ENCODE measurements at places on chromosomes 3 and 15.

DNA sequence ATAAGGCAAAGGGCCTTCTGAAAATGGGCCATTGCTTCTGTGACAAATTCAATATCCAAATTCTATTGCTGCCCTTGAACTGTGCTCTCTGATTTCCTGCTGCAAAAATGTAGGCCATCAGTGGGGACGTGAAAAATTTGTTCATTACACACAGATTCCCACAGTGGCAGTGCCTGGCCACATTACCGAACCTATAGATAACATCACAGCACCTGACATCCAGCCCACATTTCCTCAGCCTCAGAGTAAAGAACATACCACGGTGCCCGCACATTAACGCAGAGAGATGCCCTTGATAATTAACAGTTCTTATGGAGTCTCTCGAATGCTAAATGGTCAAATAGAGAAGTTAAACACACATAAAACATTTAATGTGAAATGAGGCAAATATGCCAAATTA lies 931.6 kb upstream of the CFAP20DC start:
- DNase-seq, result no peak

DNA sequence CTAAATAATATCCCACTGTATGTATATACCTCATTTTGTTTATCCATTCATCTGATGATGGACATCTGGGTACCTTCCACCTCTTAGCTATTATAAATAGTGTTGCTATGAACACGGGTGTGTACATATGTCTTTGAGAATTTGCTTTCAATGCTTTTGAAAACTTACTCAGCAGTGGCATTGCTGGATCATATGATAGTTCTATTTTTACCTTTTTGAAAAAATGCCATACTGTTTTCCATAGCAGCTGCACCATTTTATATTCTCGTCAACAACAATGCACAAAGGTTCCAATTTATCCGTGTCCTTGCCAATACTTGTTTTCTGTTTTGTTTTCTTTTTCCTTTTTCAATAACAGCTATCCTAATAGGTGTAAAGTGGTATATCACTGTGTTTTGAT lies 77.1 kb downstream of the PEAK1 start:
- no peak for DNase-seq

DNA sequence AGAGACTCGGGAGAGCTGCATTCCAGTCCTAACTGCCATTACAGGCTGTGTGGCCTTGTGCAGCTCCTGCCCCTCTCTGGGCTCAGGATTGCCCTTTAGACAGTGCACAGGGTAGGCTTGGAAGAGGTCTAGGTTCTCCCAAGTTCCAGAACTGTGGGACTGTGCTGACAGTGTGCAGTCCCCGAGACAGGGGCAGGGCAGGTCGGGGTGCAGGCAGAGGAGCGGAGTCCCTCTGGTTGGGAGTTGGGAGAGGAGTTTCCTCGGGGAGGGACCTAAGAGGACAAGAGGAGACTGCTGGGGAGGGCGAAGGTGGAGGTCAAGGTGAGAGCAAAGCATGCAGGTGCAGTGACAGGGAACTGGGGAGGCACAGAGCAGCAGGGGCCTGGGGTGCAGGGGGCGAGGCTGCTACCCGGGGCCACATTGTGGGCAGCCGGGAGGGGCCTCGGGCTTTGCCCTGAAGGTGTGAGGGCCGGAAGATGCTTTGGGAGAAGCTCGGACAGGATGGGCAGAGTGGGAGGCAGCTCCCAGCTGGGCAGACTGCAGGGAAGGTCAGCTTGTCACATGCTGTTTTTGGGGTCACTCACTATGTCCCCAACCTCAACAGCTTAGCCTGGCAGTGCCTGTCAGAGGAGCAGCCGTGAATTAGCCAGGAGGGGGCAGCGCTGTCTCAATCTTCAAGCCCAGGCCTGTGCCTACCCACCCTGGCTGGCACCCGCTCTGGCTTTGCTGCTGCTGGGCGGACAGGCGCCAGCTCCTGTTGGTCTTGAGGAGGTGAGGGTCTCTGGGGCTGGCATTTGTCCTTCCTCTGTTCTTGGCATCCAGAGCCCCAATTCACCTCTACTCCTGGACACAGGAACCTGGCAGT lies 15.4 kb upstream of the CSPG4 start:
- peak; percentile 41 for DNase-seq

DNA sequence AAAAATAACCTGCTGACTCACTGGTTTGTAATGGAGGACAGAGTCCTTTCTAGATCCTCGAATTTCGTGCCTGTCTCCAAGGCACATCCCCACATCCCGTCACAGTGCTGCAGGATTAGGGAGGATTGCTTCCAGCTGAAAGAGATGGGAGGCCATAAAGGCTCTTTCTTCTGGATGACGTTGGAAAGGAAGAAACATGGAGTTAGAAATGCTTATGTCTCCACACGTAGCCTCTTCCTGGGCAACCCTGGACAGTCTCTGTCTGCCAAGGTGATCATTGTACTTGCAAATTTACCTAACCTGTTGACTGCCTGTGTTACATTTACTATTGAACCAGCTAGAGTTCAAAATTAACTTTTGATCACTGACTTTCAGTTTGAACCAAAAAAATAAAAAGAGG lies 27.6 kb upstream of the VILL start:
- DNase-seq, result no peak

GRCh38 chr15:43828061-43828657 lies 1.4 kb downstream of the WDR76 start:
- DNase-seq, result no peak

DNA sequence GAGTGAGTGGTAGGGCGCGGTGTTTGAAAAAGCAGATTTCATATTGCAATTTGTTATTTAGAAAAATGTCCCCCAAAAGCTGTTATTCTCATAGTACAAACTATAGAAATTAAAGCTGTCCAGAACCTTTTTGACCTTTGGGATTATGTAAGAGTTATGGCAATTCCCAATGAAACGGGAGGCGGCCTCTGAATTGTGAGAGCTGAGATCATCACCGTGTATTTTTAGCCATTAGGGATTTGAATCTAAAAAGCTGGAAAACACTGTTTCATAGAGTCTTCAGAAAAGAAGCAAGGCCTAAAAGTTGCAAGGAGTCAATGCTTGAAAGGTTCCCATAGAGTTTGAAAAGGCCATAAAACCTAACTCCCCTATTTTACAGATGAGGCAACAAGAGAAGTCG lies 38.6 kb upstream of the SLC25A26 start:
- no peak for DNase-seq

DNA sequence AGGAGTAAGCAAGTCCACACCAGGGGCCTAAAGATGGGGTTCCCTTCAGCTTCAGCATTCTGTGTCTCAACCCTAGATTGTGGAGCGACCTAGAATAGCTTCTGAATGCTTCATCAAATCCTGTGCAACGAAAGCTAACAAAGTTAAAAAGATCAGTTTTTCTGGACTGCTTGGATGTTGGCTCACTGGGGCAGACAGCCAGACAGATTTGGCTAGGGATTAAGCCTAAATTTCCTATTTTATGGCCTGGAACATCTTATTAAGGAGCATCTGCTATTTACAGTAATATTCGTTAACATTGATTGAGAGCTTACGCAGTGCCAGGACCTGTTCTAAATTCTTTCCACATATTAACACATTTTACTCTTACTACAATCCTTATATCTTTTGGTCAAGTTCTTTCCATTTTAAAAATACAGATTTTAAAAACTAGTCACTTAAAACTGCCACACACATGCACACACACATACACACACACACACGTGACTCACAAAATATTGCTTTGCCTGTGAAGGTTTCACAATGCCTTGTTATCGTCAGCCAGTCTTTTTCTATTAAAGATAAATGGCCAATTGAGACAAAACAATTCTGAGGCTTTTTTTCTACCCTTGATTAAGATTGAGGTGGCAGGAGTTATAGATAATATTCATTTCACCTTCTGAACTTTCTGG lies 173.3 kb upstream of the SNTN start:
- DNase-seq, result no peak

DNA sequence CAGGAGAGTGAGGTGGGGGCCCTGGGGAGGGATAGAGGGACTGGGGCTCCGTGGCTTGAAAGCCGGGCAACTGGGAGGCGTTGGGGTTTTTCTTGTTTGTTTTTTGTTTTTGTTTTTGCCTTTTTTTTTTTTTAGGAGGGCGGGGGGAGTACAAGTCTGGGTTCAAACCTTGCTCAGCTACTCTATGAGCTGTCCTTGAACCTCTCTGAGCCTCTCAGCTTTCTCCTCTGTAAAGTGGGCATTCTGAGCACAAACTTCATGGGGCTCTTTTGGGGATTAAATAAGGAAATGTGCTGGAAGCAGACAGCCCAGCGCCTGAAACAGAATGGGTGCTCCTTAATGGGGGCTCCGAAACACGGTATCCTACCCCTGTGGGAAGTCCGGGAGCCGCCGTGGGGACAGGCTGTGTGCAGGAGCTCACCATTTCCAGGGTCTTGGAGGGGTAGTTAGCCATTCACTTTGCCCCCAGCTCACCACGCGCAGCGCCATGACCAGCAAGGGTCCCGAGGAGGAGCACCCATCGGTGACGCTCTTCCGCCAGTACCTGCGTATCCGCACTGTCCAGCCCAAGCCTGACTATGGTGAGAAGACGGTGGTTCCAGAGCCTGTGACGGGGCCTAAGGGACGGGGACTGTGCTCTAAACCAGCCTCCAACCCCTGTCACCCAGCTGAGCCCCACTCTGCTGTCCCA lies 388 bp downstream of the ACY1 start:
- no peak for DNase-seq

GRCh38 chr3:45414341-45414740 lies 26.0 kb downstream of the LARS2 start:
- no peak for DNase-seq

DNA sequence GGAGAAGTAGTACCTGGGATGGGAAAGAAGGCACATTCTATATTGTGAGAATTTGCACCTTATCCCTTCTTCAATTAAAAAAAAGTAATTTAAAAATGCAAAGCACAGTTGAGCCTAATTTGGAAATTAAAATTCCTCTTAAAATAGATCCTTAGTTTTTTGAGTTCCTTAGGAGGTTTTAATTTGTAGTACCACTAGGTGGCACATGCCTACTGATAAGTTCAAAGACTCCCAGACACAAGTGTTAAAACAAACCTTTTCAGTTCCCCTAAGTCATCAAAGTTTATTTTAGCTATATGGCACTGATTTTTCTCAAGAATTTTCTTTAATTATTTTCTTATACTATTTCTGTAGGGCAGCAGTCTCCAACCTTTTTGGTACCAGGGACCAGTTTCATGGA lies 127.6 kb upstream of the AZI2 start:
- peak; percentile 21 for DNase-seq

DNA sequence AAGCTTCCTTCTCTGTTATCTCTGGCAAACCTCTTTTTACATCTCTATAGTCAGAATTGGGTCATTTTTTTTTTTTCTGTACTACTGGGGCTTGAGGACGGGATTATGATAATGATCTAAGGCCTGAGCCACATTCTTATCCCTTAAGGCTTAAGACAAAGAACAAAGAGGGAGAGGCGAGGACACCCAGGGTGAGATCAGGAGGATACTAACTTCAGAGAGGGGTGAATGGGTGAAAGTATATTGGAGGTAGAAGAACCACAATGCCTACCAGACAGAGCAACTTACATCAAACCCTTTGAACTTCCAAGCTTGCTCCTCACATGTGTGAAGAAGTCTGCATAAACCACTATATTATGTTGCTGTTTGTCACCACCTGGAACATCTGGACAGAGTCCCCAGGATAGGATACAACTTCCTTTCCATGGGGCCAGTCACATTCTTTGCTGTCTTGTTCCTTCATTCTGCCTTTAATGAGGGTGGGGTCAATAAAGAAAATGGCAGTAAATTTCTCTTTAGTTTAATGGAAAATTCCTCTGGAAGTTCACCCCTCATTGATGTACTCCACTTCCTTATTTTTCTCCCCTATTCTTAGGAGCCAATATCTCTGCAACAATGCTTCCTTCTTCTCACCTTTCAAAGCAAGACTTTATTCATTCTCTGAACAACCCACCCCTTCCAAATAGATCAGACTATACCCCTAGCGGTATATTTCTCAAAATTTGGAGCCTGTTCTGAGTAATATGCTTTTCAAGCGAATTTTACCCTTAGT lies 9.1 kb upstream of the PDCD6IP start:
- no peak for DNase-seq

GRCh38 chr15:66886241-66886675 lies 179.1 kb upstream of the SMAD3 start:
- DNase-seq, result no peak

DNA sequence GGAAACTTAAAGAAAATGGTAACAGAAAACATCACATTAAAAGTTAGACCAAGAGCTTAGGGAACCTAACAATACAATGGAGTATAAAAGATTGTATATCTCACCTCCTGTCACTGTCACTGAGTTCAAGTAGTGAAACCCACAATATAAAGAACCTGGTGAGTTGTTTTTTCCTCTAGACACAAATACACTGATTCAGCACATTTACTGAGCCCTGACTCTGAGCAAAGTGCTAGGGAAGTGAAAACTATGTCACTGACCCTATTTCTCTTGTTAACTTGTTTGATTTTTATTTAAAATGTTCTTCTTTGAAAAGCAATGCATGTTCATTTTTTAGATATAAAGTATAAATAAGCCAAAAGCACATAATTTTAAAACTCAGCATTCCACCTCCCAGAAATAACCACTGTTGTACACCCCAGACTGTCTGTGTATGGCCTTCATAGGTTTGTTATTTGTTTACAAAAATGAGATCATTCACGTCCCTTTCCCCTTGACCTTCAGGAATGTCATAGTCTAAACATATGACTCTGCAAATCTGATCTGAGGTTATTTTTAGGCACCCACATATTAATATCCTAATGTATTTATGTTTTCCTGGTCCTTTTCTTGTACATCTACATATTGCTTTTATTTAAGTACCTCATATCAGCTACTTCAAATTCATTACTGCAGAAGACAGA lies 69.2 kb upstream of the CSTA start:
- no peak for DNase-seq

DNA sequence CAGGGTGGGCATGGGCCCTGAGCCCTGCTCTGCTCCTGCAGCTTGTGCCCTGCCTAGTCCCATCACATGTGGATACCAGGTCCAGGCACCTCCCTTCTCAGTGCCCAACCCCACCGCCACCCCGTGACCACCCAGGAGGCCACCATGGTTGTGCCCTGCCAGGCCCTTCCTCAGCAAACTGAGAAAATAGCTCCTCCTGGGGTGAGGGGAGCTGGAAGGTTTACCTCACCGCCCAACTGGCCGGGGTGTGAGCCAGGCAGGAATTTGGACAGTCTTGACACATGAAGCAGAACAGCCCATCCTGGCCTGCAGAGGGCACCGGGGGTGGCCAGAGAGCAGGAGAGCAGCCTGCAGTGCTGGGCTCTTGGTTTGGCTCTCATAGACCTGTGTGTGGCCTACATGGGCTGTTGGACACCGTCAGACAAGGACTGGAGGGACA lies 11.4 kb upstream of the C3orf22 start:
- DNase-seq, result no peak
